Activated CD8-positive, alpha-beta memory T cell treated with anti-CD3 and anti-CD28 coated beads for 24 hours (primary cell): ENCODE measurements at places on chromosomes 6 and 20.

GRCh38 chr6:14094721-14095120 lies 22.9 kb upstream of the CD83 start:
- peak; percentile 32 for DNase-seq

DNA sequence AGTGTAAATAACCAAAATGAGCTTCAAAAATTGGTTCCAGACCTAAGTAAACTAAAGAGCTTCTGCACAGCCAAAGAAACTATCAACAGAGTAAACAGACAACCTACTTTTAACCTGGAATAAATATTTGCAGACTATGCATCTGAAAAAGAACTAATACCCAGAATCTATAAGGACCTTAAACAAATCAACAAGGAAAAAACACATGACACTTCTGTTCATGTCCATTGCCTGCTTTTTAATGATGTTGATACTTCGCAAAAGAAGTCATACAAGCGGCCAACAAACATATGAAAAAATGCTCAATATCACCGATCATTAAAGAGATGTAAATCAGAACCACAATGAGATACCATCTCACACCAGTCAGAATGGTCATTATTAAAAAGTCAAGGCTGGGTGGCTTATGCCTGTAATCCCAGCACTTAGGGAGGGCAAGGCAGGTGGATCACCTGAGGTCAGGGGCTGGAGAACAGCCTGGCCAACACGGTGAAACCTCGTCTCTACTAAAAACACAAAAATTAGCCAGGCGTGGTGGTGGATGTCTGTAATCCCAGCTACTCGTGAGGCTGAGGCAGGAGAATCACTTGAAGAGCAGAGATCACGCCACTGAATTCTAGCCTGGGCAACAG lies 42.5 kb upstream of the DST start:
- no peak for DNase-seq

- no peak for DNase-seq
Observed at GRCh38 chr6:7784706-7785105, 58.8 kb downstream of the BMP6 start.

DNA sequence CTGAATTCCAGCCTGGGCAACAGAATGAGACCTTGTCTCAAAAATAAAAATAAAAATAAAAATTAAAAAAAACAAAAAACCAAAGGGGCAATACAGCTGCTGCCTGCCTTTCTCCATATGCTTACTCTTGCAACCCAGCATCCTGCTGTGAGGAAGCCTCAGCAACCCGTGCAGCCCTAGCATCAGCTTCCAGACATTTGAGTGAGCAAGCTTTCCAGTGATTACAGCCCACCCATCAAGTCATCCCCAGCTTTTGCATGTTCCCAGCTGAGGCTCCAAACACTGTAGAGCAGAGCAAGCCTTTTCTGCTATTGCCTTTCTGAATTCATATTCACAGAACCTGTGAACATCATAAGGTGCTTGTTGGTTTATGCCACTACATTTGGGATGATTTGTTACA lies 93.8 kb downstream of the SASH1 start:
- DNase-seq: no peak

- no peak for DNase-seq
Observed at GRCh38 chr6:166530211-166531095, 56.0 kb downstream of the RAMACL start.
